ENCODE measurements at places on chromosomes 3 and 15.
A peak's percentile ranks its signal among the peaks of the same experiment; 100 is the strongest.

GRCh38 chr3:155554777-155555451, 190.0 kb downstream of the PLCH1 start:
- DNase-seq: no peak

DNA sequence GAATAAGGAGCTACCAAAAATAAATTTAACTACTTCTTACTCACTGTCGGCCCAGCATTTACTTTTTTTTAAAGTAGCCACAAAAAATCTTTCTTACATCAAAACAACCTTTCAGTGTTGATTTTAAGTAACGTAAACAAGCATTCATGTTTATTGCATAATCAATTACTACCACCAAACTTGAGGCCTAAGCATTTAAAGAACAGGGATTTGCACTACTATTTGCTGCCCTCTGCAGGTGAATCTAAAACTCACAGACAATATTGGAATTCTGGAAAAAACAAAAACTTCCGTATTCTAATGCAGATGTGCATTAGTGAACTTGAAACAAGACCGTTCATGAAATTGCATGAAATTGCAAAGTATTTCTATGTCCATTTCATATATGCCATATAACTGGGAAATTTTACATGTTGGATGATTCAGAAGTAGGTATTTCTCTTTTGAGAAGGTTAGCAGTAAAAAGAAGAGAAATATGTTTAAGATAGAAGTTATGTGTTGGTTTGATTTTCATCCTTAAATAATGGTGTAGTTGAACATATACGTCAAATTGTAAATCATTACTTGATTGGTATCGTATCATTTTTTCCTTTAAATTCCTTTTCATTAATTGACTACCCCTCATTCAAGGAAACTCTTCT, 55.6 kb downstream of the CGGBP1 start:
- DNase-seq: peak; percentile 32

GRCh38 chr3:64354221-64354620, 129.0 kb upstream of the PRICKLE2 start:
- no peak for DNase-seq

GRCh38 chr3:112736805-112737566, 96.0 kb upstream of the CCDC80 start:
- no peak for DNase-seq

DNA sequence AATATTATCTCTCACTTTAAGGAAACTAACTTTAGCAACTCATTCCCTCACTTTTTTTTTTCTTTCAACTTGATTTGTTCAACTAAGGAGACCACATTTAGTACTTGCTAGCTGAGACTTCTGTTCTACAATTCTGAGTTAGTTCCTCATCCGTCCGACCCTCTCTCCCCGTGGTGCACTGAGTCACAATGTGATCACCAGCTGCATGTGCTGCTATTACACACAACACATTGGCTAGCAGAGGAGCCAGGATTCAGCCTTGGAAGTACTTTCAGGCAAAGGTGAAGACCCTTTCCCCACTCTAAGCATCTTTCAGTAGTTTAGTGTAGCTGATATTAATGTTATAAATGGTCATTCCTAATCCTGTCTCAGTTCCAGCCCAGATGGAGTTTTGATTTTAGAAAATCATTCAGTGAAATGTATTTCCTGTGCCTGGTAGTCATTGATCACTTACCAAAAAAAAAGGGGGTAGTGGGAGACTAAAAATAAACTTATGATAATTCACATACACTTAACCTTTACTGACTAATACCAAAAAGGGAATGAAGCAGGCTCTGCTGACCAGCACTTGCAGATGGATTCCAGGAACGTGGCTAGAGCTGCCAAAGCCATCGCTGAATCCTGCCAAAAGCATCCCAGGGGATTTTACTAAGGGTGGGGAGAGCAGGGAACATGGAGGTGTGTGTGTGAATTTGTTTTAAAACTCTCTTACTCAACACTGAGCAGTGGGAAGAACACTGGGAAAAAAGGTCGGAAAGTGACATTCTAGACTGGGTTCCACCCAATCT, 424.8 kb downstream of the LPP start:
- no peak for DNase-seq

DNA sequence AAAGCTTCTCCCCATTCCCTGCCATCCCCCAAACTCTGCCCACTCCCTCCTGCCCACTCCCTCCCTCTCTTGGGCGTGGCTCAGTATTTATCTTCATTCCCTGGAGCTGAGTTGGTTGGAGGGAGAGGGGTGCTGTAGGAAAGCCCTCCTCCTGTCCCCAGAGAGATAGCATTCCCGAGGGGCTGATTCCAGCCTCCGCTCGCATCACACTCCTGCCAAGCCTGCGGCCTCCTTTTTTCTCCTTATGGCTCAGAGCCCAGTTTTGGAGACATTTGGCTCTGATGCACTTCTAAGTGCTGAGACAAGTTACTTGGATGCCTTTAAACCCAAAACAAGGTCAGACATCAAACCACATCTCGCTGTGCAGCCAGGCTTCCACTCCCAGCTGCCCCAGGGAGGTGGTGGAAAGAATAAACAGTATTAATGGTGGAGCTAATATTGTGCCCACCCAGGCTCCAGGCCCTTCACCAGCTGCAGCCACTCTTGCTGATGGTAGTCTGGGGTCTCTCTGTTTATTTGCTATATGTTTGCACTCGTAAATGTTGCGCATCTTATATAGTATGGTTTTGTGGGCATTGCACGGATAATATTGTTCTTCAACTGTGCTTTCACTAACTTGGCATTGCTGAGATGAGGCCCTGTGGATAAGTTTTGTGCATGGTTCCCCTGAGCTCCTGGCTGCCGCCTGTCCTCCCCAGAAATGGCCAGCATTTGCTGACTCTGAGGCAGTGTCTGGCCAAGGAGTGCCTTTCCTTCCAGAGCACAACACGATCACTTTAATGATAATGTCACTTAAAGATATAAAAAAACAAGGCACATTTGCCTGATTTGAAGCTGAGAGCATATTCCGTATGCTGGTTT, 157.2 kb downstream of the LRRC28 start:
- DNase-seq: peak; percentile 81

DNA sequence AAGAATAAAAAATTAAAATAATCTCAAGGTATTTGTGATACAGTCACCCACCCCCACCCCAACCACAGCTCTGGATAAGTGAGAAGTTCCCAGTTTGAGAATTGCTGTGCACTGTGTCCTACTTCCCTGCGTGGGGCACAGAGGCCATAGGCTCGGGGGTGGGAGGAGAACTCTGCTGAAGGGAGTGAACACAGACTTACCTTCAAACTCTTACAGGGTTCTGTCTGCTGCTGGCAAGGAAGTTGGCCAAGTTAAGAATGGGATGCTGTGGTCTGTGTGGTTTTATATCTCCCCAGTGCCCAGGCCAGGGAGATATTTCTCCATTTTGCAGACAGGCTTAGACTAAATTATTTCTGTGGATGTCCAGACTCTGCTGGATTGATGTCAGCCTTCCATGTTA, 37.6 kb downstream of the SPTSSB start:
- no peak for DNase-seq

DNA sequence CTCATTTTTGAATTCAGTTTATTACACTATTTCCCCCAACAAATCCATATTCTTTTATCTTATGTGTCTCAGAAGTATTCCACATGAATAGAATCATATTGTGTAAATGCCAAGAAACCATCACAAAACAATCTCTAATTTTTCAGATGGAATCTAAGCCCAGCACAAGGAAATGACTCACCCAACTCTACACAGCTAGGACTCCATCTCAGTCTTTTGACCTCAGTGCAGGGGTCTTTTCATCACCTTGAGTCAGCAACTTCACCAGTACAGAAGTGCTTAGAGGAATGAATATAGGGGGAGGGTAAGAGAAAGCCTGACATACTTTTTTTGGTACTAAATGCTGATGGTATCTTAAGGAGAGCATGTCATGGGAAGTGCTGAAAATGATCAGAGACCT, 169.3 kb upstream of the LRRN1 start:
- DNase-seq: no peak

- no peak for DNase-seq
Measured at GRCh38 chr3:125003369-125003853, 52.4 kb downstream of the HEG1 start.

GRCh38 chr3:45104715-45105711, 41.2 kb downstream of the CDCP1 start:
- DNase-seq: peak; percentile 72

GRCh38 chr3:53134631-53135232, 4.5 kb upstream of the RFT1 start:
- DNase-seq: peak; percentile 57

DNA sequence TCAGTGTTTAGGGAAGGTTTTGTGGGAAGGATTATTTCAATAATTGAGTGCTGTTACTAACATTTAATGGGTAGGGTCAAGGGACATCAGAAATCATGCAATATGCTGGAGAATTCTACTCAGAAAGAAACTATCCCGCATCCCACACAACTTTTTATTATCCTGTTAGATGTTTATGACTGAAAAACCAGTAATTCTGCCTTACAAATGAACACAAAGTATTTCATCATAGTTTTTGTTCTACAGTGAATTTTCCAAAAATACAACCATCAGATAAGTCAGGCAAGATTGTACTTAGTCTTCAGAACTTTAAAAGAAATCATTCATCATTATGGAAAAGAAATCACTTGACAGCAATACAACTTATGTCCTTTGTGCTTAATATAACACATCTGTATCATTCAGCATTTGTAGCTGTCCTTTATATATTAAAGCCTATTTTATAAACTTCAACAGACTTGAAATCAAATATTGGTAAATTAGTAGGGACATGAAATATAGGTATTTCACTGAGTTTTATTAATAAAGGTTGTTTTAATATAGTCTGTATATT, 61.9 kb downstream of the TRPM7 start:
- DNase-seq: no peak

DNA sequence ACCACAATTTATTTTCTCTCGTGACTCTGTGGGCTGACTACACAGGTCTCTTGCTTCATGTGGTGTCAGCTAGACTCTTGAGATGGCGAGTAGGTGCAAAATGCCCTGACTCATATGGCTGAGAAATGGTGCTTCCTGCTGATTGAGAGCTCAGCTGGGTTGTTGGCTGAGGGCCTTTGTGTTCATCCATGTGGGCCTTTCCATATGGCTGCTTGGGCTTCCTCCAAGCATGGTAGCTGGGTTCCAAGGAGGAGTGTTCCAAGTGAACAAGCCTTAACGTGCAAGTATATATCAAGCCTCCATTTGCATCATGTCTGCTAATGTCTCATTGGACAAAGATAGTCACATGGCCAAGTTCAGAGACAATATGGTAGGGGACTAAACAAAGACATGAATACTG, 164.0 kb downstream of the PDCD6IP start:
- no peak for DNase-seq

DNA sequence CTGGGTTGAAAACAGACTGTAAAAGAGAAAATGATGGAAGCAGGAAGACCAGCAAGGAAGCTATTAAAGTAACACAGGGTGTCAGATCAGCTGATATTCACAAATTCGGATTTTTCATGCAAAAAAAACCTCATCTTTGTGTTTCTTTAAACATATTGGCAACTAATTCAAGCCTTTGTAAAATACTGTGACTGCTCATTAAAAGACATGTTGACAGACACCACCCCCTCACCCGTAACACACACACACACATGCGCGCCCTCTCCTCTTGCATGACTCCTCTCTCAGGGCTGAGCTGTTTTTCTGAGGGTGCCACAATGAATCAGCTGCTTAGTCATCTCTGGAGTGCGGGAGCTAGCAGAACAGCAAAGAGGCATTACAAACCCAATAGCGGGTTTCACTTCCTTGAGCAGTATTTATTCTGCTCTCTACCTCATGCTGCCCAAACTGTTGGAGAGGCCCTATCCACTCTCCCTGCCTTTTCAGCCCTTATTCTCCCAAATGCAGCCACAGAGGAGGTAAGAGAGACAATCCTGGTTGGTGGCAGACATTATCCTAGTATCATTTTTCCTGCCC, 35.8 kb upstream of the CCDC80 start:
- DNase-seq: peak; percentile 91

DNA sequence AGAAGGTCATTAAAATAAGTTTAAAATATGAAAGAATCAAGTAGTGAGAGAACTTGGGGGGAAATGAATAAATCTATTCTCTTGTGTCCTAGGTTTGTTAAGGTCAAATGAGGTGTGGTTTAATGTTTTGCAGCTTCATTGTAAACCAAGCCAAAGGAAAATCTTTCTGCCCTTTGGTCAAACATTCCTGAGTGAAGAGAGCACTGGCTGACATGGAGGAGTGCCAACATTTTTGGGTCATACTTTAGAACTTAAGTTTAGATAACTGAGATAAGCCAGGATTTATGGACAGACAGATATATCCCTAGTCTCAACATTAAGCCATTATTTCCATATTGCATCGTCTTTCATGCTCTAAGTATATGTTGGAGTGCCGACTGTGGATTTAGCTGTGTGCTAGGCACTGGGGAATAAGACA, 66.4 kb downstream of the PTPRG start:
- peak; percentile 39 for DNase-seq

DNA sequence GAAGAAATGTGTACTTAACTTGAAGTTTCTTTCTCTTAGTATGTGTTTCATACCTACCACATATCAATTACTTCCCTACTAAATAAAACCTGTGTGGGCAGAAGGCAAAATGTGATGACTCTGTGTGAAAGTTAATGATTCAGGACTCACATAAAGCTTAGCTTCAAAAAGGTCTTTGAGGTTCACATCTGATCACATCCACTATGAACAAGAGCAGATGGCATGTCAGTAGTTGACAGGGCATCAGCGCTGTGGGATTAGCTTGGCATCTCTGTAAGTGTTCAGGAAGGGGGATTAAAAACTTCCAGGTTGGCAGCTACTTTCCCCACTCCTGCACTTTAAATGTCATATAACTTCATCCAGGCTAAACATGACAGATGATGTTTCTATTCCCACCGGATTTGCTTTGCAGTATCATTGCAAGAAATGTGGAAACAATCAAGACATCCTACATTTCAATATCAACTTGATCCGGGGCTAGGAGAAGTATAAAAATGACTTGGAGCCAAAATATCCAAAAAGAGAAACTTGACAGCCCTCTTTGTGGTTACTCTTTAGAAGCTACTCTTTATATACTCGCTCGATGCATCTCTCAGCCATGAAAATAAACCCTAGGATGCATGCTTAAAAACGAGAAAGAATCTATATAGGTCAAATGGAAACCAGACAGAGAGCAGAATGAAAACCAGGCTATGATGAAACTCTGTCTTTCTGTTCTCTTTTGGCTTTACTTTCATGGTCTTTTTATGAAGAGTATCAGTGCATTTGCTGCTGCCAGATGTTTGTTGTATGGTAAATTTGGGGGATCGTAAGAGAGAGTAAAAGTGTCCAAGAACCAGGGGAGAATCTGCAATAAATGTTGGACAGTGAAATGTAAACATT, 273.1 kb upstream of the ALCAM start:
- DNase-seq: no peak

DNA sequence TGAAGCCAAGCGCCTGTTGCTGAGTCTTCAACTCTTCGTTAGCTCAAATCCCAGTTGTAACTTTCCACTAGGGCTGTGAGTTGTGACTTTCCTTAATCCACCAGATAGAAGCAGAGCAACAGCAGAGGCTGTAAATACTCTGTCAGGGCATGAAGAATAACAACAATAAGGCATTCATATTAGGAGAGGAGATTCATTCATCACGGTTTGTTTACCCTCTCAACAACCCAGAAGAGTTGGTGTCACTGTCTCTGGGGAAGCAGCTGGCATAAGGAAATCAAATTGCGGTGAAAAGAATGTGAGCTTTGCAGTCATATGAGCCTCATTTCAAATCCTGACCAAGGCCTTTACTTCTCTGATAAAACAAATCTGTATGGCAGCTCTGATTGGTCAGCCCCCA, 184.8 kb downstream of the SHQ1 start:
- DNase-seq: peak; percentile 7

GRCh38 chr3:7498715-7499114, 637.8 kb downstream of the GRM7 start:
- no peak for DNase-seq

GRCh38 chr3:16441371-16441875, 72.1 kb downstream of the RFTN1 start:
- peak; percentile 42 for DNase-seq

- no peak for DNase-seq
Measured at GRCh38 chr3:73214846-73215245, 153.4 kb downstream of the EBLN2 start.

Data from H4 (cell line).